ENCODE measurements at places on chromosomes 16 and 17.

DNA sequence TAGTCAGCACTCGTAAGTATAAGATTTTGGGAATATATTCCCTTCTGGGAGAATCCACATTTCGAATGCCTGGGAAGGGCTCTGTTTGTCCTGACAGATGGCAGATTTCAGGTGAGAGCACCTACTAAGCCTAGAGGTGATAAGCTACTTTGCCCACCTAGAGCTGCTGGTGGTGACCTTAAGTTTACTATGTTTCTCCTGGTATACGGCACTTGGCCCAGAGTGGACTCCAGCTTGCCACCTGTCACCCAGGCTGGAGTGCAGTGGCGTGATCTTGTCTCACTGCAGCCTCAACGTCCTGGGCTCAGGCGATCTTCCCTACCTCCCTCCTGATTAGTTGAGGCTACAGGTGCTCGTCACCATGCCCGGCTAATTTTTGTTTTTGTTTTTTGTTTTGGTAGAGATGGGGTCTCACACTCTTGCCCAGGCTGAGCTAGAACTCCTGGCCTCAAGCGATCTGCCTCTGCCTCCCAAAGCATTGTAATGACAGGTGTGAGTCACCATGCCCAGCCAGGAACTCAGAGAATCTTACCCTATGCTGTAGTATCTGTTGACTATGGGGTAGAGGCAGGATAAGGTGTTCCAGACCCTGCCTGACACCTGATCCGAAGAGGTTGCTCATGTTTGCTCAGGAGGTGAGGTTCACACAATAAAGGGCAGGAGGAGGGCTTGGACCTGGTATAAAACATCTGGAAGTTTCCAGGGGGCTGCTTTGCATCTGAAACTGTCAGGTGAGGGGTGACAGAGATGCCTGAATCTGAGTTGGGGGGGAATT is at the start of gene ZG16:
Gene ZG16 (plus strand): TSS at position 681 of the 775 bp plus-strand sequence. CDS start 1,011 bp downstream, outside the sequence.
- no peak for DNase-seq

GRCh38 chr16:4654011-4654963 is 29.7 kb downstream of the MGRN1 start:
- DNase-seq: no peak

- no peak for DNase-seq
Measured at GRCh38 chr16:11533588-11533987, 53.1 kb downstream of the LITAF start.

DNA sequence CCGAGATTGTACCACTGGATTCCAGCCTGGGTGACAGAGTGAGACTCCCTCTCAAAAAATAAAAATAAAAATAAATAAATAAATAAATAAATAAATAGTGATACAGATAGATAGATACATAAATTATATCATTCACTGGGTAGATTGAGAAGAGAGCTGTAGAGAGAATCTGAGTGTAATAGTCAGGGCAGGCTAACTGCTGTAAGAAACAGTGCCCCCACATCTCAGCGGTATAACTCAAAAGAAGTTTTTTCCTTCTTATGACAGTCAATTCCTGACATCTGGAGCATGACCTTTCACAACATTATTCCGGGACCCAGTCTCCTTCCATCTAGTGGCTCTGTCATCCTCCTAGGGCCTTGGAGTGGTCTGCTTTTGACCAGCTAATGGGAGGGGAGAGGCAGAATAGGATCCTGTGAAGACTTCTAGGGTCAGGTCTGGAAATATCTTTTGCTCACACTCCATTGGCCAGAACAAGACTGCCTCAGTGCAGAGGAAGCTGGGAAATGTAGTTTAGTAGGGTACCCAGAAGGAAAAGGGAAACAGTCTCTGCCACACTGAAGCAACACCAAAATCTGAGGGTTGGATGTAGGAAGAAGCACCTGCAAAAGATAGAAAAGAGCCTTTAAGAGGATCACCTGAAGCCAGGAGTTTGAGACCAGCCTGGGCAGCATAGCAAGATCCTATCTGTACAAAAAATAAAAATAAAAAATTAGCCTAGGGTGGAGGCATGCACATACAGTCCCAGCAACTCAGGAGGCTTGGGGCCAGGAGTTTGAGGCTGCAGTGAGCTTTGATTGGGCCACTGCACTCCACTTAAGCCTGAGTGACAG is 3.0 kb upstream of the QPRT start:
- DNase-seq: no peak

DNA sequence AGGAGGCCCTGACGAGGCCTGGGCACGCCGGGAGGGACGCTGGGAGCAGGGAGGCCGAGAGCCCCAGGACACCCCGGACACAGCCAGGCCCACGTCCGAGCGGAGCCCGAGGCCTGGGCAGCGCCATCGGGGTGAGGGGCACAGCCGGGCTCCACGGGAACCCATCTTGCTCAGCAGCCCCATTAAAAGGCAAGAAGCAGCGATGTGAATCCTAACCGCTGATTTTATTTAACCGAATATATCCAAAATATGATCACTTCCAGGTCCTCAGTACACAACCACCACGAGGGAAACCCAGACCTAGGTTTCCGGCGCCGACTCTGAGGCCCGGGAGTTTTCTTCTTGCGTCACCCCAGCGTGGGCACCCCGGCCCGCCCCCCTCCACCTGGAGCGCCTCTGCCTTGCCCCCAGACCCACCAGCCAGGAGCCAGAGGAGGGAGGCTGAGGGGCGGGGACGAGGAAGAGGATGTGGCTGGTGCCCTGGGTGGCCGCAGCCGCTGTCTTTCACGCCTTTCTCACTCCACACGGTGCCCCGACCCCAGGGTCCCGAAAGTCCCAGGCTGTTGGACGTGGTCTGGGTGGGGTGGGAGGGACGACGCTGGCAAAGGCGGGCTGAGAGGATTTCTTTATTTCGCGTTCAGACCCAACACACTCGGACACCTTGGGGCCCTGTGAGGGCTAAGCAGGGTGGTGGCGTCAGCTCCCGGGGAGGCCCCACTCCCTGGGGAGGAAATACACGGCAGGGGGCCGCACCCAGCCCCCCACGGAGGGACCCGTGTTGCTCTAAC is 568 bp upstream of the CCDC154 start:
- no peak for DNase-seq

DNA sequence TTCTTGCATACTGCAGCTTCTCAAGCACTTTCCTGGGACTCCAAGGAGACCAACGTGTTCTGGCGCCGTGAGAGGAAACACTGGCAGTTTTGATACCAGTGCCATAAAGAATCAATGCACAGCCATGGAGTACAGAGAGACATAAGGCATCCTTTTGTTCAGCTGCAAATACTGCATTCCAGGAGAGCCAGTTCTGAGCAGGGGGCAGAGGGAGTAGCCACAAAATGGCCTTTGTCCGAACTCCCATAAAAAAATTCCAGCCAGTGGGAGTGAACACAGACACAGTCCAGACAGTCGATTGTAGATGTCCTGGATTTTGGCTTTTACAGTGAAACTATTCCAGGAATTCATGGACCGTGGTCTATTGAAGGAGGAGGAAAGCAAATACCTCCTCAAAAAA is 36.2 kb upstream of the TEKT3 start:
- no peak for DNase-seq

- no peak for DNase-seq
Measured at GRCh38 chr16:85152414-85153030, 40.2 kb upstream of the CIBAR2 start.

- no peak for DNase-seq
Measured at GRCh38 chr17:33651686-33652085, 358.6 kb upstream of the ASIC2 start.

- DNase-seq: no peak
Measured at GRCh38 chr17:28317966-28318758, 838 bp upstream of the TMEM97 start.

- DNase-seq: no peak
Measured at GRCh38 chr17:77526259-77526711, 385.5 kb downstream of the SEC14L1 start.

DNA sequence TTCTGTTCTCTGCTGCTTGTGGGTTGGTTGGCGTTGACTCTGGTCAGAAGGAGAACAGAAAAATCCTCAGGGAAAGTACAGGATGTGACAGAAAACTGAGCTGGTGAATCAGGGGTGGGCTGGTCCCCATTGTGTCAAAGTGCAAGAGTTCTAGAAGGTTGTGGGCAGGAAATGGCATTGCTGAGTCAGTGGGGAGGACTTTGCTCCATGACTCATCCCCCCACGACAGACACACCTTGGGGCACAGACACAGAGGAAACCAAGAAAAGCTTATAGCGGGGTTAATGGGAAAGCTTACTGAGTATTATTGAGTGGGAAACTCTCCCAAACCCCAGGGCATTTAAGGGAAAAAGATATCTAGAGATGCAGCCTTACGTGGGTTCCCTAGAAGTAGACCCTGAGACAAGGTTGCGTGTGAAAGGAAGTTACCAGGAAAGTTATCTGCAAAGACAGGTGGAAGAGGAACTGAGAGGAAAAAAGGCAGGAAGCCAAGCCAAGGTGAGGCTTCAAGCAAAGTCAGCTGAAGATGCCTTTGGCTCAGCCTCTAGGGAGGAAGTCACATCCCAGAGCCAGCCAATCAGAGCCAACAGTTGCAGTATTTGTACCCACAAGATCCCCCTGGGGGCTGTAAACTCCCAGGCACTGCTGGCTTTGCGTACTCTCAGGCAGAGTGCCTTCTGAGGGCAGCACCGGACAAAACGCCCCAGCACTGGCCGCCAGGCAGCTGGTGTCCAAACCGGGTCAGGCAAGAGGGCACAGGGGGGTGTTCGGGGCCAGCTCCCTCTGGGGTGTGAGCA is 86.4 kb downstream of the FOXL1 start:
- DNase-seq: peak; percentile 65

GRCh38 chr16:76371441-76371840 is 94.2 kb downstream of the CNTNAP4 start:
- DNase-seq: no peak

- DNase-seq: no peak
Measured at GRCh38 chr16:85674828-85675227, 13.9 kb downstream of the GINS2 start.

GRCh38 chr17:43350888-43351361 is 47.9 kb upstream of the ARL4D start:
- DNase-seq: no peak

- DNase-seq: no peak
Measured at GRCh38 chr17:40122999-40123810, 1.4 kb downstream of the MSL1 start.

- no peak for DNase-seq
Measured at GRCh38 chr17:17015230-17015629, 27.0 kb upstream of the MPRIP start.

DNA sequence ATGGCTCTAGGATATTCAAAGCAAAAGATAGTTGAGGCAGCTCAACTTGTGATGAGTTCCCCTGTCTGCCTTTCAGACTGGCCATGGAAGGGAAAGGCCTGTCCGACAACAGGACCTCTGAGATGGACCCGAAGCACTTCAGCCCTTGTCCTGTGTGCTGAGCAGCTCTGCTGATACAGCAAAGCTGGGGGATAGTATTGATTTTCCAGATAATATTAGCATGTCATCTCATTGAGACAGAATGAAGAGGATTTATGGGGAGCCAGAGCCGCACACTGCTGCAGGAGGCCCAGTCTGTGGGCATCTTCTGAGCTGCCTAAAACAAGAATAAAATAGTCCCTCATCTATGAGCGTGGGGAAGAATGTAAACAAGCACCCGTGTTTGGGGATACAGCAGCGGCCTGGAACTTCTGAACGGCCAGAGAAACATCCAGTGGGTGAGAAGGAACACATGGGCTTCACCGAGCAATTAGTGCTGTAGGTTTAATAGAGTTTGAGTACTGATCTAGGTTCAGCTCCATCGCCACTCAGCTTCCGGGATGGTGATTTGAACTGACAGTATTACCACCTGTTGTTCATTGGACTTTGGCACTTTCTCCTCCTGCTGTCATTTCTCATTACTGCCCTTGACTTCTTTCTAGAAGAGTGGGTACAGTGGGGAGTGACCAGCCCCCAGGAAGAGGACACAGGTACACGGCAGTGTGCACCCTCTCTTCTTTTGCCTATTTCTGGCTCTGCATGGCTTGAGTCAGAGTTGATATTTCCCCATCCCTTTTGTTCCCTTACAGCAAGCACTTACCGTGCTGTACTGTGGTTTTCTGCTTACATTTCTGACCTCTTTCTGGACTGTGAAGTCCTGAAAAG is 96.5 kb upstream of the TBX2 start:
- DNase-seq: no peak

GRCh38 chr16:56303066-56303715 is 111.9 kb downstream of the GNAO1 start:
- no peak for DNase-seq

DNA sequence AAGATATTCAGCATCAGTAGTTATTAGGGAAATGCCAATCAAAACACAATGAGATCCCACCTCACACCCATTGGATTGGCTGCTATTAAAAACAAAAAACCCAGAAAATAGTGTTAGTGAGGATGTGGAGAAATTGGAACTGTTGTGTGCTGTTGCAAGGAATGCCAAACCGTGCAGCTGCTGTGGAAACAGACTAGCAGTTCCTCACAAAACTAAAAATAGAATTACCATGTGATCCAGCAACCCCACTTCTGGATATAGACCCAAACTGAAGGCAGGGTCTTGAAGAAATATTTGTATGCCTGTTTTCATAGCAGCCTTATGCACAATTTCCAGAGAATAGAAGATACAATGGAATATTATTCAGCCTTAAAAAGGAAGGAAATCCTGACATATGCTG is 46.0 kb downstream of the FOXK2 start:
- DNase-seq: no peak

- peak; percentile 8 for DNase-seq
Measured at GRCh38 chr17:28982131-28982793, 23.6 kb downstream of the SEZ6 start.

- peak; percentile 53 for DNase-seq
Measured at GRCh38 chr17:45098869-45099616, 33.3 kb downstream of the PLCD3 start.

GRCh38 chr17:27438348-27438998 is 17.8 kb upstream of the KSR1 start:
- DNase-seq: no peak

DNA sequence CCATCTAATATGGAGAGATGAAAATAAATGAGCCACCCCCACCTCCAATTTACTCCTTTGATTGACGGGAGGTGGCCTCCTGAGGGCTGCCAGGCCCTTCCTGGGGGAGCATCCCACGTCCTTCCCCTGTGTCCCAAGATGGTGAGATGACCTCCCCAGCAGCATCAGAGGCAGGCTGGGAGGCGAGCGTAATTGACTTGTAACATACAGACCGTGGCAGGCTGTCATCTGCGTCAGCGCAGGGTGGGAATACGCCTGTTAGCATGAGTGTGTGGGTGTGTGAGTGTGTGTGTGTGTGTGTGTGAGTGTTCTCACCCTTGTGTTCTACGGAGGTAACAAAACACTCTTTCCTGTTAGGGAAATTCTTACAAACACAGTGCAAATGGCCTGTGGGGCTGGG is 156.9 kb upstream of the CIBAR2 start:
- no peak for DNase-seq

- no peak for DNase-seq
Measured at GRCh38 chr16:23539984-23540816, 16.9 kb downstream of the EARS2 start.

DNA sequence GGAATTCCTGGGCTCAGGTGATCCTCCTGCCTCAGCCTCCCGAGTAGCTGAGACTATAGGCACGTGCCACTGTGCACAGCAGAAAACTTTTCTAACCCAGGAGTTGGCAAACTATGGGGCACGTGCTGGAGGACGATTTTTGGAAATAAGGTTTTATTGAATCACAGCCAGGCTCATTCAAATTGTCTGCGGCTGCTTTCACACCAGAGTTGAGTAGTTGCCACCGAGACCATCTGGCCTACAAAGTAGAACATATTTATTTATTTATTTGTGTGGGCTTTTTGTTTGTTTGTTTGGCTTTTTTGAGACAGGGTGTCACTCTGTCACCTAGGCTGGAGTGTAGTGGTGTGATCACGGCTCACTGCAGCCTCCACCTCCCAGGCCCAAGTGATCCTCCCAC is 7.4 kb upstream of the PGS1 start:
- no peak for DNase-seq

Measured in stimulated activated CD4-positive, alpha-beta T cell treated with anti-CD3 and anti-CD28 coated beads, Interleukin-1b, Interleukin-23, amount 100 ng/mL, for 24 hours (primary cell).